Activated CD8-positive, alpha-beta T cell treated with anti-CD3 and anti-CD28 coated beads, Interleukin-2, amount 10 ng/mL, durations not matched to agents 7 days and 5 days (primary cell): ENCODE measurements at places on chromosomes 3 and 15. TPM values are rescaled to one million over a fixed set of nuclear protein-coding genes. Genes with fewer than 3 reads are reported as not detected.

Gene SLC38A3
- total RNA-seq: not detected

Gene DZIP1L
- not detected for total RNA-seq

Gene GPR87
- not detected for total RNA-seq

Gene RCN2
- total RNA-seq: 31.8 TPM
